Caco-2 (cell line): ENCODE measurements at places on chromosomes 2 and 18. TPM values are rescaled to one million over a fixed set of nuclear protein-coding genes. Genes with fewer than 3 reads are reported as not detected.

Gene RAD51AP2
- total RNA-seq = not detected in 2 replicates

Gene VWA3B
- not detected in 2 replicates for total RNA-seq

Gene HRH4
- total RNA-seq = not detected in 2 replicates

Gene PAIP2B
- 9.1 and 9.9 TPM in 2 replicates for total RNA-seq

DNA sequence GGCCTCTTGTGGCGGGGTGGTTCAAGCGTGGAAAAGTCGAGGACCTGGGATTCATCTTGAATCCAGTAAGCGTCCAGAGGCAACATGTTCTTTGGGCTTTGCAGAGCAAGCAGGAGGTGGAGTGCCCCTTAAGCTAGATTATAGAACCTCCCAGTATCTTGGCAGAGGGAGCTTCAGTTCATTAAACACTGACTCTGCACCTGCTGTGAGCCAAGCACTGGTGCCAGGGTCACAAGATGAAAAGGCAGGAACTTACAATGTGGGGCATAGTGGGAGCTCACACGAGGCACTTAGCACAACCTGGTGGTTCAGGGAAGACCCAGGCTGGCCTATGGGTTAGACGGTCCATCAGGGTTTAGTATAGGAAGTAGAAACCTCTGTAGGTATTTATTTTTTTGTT is 7.4 kb upstream of the FZD5 start:
- DNase-seq = no peak

DNA sequence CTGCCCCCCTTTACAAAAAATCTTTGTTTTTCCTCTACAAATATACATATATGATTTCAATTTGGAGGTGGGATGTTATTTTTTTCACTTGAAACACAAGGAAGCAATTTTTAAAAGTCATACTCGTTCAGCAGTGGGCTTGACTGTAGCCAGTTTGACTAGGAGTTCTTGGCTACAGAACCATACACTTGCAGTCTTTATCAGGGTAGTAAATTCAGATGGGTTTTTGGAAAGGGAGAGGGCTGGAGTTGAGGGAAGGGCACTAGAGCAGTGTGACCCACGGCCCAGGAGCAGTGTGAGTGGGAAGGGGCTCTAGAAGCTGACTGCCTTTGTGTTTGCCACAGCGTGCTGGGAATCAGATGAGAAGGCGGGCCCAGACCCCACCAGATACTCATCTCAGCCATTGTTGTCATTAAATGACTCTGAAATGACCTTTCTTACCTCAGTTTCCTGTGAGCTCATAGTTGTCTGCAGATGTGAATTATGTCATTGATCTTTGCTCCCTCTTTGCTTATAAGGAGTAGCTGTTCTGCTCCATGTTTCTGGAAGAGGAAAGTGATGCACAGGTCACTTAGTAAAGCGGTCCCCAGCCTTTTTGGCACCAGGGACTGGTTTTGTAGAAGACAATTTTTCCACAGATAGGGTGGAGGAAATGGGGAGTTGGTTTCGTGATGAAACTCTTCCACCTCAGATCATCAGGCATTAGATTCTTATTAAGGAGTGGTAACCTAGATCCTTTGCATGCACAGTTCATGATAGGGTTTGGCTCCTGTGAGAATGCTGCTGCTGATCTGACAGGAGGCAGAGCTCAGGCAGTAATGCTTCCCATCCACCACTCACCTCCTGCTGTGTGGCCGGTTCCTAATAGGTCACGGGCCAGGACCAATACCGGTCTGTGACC is 116.8 kb downstream of the SPTBN1 start:
- DNase-seq = no peak

- no peak for DNase-seq
Observed at GRCh38 chr2:121279476-121280220, 5.4 kb downstream of the TFCP2L1 start.

DNA sequence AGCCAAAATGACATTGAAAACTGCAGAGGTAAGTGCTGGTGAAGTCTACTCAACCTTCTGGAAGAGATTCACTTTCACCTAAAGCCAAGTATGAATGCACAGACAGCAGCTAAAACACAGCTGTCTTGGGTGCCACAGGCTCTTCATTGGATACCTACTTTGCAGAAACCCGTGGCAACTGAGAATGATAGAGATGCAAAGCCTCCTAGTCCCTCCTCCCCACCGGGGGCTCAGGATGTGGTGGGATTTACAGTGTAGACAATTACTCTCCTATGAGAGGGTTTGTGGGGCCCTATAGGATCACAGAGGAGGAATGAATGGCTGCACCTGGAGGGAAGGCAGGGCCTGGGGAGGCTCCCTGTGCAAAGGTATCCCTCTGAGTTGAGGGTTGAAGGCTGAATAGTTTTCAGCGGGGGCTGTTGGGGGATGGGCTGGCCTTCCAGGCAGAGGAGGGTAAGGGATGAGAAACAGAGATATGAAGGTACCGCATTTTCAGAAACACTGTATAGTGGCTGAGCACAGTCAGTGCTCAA is 131.6 kb downstream of the RNF144A start:
- DNase-seq = no peak

DNA sequence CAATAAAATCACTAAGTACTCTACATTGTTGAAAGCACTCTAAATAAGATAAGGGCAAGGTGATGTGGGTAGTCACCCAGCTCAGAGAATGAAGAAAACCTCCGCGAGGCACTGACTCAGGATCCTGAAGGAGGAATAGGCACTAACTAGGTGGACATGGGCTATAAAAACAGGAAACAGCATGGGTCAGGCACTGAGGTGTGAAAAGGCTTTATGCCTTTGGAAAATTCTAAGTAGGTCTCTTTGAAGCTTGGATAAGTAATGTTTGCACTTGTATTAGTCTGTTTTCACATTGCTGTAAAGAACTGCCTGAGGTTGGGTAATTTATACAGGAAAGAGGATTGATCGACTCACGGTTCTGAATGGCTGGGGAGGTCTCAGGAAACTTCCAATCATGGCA is 161.6 kb downstream of the EPHA4 start:
- DNase-seq = no peak

DNA sequence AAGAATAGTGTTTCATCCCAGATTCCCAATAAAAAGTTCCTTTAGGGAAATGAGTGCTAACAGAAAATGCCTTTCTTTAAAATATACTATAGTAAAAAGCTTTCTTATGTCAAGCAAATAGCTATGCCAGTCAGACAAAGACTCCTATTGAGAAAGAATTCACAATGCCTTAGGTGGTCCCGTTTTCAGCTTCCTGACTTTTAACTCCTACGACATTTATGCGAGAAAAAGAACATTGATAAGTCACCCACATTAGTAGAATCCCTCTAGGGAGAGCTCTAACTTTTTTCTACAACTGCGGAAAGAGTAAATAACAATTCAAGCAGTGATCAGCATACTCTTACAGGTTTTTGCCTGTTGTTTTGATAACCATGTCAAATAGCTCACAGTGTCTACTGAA is 750.8 kb upstream of the ACVR2A start:
- no peak for DNase-seq

DNA sequence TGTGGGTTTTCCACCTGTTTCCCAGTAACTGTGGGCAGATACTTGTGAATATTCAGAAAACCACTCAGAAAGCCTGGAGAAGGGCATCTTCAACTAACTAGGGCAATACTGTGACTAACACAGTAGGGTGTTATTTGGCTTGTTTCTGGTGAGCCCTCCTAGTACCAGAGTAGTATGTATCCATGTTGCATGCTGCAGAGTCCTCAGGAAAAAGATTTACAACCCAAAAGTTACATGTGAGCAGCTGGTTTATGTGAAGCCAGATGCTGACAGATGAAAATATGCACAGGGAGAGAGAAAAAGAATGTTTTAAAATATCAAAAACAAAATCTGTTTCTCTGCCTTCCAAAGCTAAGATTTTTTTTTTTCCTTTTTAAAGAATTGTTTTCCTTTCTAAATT is 333.2 kb upstream of the UBE2E3 start:
- no peak for DNase-seq

DNA sequence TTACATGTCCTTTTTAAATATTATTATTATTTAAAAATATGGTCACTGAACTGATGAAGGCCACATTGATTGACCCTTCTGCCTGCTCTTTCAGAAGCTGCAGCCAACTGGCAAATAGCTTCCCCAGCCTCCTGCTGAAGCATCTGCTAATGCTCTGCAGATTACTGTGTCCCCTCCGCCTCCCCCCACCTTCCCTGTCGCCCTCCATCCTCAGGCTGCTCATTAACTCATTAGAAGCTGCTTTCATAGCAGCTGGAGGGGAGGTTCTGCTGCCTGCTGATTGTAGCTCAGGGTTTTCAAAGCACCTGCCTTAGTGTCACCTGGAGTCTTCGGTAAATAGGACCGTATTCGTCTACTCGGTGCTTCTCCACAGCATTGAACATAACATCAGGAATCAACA is 24.8 kb upstream of the LMAN1 start:
- DNase-seq = no peak

DNA sequence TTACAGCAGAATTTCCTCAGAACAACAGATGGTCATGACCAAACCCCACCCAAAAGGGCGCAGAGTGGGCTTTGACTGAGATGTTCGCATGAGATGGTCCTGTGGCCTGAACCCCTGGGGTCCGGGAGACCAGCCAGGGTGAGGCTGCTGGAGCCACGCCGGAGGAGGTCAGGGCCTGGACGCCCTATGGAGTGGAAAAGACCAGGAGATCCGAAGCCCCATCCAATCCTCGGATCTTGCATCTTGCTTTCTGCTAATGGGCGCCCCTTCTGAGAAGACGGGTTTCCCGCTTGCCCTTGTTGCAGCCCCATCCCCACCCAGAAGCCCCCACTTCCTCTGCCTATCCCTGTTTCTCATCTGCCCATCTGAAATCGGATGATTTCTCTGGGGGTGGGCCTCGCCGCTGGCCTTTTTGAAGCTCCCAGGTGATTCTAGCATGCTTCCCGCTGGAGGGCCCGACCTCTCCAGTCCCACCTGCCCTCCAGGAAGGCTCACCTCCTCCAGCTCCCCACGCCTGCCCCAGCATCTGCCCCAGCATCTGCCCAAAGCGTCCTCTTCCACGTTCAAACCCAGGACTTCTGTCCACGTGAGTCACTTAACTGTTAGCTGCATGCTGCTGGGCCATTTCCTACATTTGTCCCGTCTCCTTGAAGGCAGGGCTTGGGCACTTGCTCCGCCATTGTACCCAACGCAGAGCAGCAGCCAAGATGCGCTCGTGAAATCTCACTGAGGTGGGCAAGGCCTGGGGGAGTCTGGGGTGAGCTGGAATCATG is 4.3 kb upstream of the CNDP1 start:
- no peak for DNase-seq
